ENCODE measurements at places on chromosomes 7 and 10.

DNA sequence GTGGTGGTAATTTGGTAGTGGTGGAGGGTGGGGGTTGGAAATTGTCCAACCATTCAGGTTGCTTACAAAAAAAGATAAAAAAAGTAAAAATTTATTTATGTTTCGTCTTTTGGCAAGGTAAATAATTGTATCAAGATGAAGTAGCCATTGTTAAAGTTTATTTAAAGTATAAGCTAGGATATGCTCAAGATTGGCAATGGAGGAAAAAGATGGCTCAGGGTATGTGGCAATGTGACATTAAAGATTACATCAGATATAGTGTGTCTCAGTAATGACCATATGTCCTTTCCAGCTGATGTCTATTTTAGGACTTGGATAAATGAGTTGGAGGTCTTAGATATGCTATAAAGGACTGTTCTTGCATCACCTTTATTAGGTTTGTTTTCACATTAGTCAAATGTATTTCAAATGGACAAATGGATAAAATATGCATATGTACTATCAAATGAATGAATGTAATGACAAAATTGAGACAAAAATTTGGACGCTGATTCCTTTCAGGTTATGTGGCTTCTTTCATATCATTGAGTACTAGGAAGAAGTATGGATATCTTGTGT is 60.9 kb downstream of the ST7 start:
- DNase-seq: no peak

DNA sequence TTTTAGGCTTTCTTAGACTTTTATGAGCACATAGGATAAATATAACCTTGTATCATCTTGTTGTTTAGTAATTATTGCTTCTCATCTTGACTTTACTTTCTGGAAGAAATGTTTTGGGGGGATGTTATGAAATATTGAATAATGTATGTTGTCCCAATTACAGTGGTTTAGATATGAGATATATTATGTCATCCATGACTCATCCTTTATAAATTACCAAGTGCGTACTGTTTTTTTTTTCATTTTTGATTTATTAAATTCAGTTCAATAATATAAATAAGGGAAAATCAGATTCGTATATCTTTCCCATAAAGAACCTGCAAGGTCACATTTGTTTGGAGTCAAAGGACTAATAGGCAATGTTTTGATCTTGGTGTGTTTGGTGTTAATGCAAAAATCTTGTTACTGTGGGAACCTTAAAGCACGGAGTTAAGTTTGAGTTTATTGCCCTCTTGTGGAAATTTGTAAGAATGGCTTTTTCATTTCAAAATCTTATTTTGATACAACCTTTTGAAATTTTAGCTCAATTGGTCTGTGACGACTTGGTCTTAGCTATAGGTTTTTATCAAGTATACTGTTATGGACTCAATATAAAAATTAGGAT is 108.6 kb downstream of the SRI start:
- peak; percentile 9 for DNase-seq

- no peak for DNase-seq
Observed at GRCh38 chr7:149855361-149856305, 17.5 kb downstream of the ZNF862 start.

- no peak for DNase-seq
Observed at GRCh38 chr7:29508608-29509007, 55.0 kb upstream of the PRR15 start.

- no peak for DNase-seq
Observed at GRCh38 chr10:98030991-98031431, 590 bp upstream of the CRTAC1 start.

DNA sequence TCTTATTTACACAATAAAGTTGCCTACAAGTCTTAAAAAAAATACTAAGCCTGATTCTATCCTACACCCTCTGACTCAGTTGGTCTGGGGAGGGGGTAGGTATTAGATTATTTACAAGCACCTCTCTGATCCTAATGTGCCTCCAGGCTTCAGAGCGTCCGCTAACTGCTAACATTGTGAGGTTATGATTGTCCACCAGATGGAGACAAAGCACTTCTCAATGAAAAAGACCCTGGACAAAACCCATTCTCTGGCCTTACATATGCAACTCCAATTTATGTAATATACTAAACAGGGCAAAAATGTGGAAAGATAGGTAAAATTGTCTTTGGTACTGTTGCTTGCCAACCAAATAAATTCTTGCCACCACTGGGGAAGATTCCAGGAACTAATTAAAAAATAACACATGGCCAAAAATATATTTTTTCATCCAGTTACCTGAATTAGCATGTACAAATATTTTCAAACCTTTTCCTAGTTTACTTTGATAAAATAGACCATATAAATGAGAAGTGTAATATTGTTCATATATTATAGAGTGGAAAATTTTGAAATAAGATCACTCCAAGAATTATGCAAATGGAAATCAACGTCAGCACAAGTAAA is 92.4 kb downstream of the KIF20B start:
- DNase-seq: peak; percentile 25

DNA sequence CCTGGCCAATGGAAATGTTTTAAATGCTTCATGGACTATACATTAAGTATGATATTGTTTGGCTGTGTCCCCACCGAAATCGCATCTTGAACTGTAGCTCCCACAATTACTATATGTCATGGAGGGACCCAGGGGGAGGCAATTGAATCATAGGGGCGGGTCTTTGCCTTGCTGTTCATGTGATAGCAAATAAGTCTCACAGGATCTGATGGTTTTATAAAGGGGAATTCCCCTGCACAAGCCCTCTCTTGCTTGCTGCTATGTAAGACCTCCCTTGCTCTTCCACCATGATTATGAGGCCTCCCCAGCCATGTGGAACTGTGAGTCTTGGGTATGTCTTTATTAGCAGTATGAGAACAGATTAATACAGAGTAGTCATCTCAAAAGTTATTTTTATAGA is 32.4 kb upstream of the GRB10 start:
- DNase-seq: no peak

DNA sequence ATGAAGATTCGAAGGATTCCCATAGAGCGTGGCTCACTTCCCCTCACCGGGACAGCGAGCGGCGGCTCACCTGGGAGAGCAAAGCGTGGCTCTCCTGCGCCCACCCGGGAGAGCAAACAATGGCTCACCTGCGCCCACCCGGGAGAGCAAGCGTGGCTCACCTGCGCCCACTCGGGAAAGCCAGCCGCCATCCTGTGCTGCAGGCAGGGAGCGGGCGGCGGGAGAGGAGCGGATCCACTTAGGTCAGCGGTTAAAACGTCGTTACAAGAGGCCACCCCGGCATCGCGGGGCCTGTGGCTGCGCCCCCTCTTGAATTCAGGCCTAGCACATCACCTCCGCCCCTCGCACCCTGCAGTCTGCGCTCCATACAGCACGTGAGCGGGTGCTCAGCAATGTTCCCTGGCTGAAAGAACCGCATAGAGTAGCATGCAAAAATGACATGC is 461 bp upstream of the FIGNL1 start:
- no peak for DNase-seq

DNA sequence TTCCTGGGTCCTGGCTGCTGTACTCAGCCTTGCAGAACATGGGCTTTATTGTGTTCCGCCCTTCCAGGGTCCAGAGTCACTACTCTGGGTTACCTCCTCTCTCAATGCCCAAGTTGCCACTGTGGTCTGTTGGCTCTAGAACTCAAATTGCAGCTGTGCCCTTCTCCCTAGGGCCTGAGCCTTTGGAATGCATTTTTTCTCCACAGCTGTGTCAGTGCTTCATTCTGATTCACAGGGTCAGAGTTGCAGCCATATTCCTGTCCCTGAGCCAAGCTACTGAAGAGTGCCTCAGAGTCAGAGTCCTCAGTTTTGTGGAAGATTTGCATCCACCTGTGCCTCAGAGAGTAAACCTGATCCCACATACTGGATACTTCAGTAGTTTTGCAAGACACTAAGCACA is 167.5 kb downstream of the ITGB1 start:
- DNase-seq: no peak

- DNase-seq: no peak
Observed at GRCh38 chr10:11177926-11178471, 160.3 kb downstream of the CELF2 start.

DNA sequence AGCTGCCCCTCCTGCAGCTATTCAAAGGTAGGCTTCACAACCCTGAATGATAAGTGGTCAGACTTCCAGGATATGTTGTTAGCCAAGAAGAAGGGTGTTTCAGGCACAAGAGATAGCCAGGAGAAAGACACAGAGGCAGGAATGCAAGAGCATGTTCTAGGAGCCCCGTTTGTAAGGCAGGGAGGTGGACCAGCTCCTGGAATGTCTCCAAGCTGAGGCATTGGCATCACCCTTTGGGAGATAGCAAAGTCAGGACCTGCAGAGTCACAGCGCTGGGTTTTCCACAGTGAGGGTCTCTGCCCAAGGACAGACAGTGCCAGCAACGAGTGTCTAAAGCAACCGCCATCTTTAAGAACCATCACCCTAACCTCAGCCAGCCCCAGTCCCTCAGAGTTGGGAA is 484.5 kb upstream of the ZMIZ1 start:
- DNase-seq: no peak

DNA sequence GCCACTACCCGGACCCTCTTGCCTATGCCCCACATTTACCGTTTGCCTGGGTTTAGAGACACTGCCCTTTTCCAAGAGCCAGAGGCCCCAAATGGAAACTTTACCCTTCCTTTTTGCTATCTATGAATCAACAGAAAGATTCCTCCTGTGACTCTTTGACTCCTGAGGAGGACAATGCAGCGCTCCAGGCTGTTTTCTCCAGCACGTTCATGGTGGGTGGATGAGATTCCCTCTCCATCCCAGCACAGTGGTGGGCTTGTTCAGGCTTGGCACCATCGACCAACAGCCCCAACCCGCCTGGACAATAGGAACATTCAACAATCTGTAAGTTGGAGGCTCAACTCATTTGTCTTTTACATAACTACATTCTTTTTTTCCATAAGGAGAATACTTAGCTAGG is 55.9 kb downstream of the DLD start:
- DNase-seq: no peak

GRCh38 chr7:44534501-44534900 is 6.6 kb downstream of the NPC1L1 start:
- DNase-seq: peak; percentile 35
